ENCODE measurements at places on chromosomes 13 and 19. TPM values are rescaled to one million over a fixed set of nuclear protein-coding genes. Genes with fewer than 3 reads are reported as not detected.

- DNase-seq = no peak
These were observed 29.2 kb downstream of the ZNF844 start for GRCh38 chr19:12093777-12094176.

DNA sequence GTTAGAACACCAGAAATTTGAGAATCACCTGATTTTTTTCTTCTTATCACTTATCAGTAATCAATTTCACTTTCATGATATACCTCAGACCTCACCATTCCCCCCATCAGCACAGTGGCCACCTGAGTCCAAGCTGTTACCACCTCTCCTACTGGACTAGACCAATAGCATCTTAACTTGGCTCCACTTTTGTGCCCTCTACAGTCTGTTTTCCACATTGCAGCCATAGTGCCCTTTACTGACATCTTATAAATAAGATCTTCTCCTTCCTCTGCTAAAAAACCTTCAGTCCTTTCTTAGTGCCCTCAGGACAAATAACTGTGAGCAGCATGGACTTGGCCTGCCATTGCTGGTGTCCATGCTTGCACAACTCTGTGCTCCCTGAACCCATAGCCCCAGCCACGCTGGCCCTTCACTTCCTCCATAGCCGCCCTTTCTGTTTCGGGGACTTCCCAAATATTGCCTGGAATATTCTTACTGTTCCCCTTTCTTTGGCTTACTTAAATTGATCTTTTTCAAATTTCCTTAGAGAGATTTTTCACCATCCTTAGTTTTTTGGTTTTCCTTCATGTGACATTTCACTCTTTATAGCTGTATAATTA, 380.8 kb downstream of the LMO7 start:
- DNase-seq = peak; percentile 8

GRCh38 chr13:83531022-83531421, 351.3 kb downstream of the SLITRK1 start:
- DNase-seq = no peak

- DNase-seq = no peak
These were observed 64.2 kb downstream of the MCF2L start for GRCh38 chr13:113033054-113033850.

DNA sequence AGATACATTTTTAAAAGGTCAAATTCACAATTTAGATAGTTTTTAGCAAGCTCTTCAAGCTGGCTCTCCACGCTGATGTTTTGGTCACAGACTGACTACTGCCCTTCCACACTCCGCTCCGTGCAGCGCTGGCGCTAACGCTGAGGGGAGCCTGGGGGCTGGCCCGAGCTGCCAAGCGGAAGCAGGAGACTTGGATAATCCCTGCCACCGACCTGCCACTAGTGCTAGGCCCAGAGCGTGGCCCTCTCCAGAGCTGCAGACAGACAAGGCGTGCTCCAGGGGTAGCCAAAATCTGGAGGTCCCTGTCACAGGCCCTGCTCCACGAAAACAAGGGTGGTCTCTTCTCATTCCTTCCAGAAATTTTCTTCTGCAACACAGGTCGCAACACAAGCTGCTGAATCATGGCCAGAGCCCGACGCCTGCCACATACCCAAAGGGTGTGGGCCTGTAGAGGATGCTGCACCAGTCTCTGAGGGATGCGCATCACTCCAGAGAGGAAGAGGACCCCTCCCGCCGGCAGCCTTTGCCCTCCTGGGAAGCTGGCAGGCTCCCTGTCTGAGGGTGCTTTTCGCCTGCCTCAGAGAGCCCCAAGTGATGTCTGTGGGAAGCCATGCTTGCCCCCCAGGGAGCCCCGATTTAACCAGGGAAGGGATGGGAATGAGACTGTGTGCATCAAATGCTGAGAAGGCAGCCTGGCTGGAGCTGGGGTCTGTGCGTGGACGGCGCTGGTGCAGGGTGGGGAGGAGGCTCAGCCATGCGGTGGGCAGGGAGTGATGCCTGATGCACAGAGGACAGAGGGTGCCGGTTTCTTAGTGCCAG, 21.6 kb downstream of the CAPS start:
- no peak for DNase-seq

Gene CRLF1
- total RNA-seq = 1.1 TPM

Gene CYSLTR2
- total RNA-seq = 0.16 TPM

Gene SPRY2
- 21.1 TPM for total RNA-seq

Gene OR7A5
- not detected for total RNA-seq

Gene ZNF304
- total RNA-seq = 0.40 TPM

DNA sequence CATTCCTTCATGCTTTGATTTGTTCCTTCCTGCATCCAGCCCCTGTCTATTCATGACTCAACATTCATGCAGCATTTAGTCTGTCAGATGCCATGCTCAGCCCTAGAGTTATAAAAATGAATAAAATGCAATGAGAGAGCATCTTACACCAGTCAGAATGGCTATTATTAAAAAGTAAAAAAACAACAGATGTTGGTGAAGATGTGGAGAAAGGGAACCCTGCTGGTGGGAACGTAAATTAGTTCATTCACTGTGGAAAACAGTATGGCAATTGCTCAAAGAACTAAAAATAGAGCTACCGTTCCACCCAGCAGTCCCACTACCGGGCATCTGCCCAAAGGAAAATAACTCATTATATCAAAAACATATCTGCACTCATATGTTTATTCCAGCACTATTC, 70.0 kb upstream of the GTF3A start:
- DNase-seq = no peak

GRCh38 chr13:80199585-80200292, 141.2 kb downstream of the SPRY2 start:
- DNase-seq = no peak

- DNase-seq = no peak
These were observed at the start of gene S1PR5 for GRCh38 chr19:10517361-10517759. Gene S1PR5, minus strand, starts transcription at chr19:10517447. Its CDS starts 2,436 bp downstream, at chr19:10515011.

Gene LGALS7
- total RNA-seq = not detected

DNA sequence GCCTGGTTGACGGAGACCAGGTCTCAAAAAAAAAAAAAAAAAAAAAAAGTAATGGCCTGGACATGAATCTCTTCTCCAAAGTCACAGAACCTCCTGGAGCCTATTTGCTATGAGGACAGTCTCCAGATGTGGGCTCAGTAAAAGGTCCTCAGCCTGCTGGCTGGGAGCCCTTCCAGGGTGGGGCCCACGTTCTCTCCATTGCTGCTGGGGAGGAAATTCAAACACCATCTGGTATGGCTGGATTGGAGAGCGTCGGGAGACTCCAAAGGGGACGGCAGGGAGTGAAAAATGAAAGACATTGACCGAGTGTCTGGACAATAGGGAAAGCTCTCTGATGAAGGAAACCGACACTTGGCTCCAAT, 1.3 kb upstream of the PBX4 start:
- DNase-seq = no peak

GRCh38 chr19:3123956-3124355, 11.9 kb upstream of the GNA15 start:
- DNase-seq = no peak

- no peak for DNase-seq
These were observed 13.0 kb downstream of the CBARP start for GRCh38 chr19:1224847-1225246.

- DNase-seq = peak; percentile 50
These were observed 57.1 kb downstream of the ALOX5AP start for GRCh38 chr13:30792285-30793000.

Gene TNFRSF19
- 0.96 TPM for total RNA-seq

DNA sequence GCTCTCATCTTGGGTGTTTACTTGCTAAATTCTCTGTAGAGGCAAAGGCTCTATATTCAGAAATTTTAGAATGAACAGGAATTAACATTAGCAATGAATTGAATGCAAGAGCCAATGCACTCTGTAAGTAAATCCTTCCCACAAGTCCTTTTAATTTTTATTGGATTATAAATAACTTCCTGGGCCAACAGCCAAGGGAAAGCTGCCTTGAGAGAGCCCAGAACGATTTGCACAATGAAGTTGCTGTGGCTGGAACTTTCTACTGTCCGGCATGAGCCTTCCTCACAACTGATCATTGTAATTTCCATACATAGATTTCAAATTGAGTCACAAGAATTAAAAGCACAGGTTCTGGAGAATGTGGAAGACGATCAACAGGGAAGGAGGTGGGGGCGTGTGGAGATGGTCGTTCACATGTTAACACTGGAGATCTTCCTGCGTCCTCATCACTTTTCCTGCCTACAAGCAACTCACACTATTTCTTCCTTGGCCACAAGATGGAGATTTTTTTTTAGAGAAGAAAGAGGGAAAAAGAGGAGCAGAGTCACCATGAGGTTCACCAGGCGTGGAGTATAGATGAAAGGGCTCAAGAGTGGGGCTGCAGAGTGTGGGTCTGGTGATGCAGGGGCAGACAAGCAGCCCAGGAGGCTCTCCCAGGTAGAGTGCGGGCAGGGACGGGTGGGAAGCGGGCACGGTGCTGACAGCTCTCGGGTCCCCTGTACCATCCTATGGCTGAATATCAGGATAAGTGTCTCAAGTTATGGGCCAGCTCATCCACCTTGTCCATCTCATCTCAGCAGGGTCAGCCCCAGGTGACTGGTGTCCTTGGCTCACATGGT, 110.7 kb downstream of the SOX1 start:
- DNase-seq = no peak

Gene MCEMP1
- total RNA-seq = not detected

DNA sequence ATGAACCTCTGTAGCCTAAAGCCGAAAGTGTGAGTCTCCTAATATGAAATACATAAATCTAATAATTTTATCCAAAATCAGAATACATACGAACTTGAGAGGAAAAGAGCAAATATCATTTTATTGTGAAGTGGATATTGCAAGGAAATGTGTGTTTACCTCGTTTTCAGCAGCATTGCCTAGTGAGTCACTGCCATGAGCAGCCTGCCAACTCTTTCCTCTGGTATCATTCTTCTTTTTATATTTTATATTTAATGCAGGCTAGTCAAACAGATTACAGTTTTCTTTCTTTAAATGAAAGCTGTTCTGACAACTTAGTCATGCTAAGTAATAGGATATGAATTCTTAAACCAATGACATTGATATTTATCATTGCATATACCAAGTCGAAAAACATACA, 44.2 kb downstream of the EDNRB start:
- DNase-seq = no peak

Gene DACH1
- 3.5 TPM for total RNA-seq

GRCh38 chr13:77492982-77493381, 42.5 kb upstream of the SCEL start:
- DNase-seq = no peak

GRCh38 chr13:108963846-108964600, 334.6 kb downstream of the MYO16 start:
- no peak for DNase-seq

- peak; percentile 36 for DNase-seq
These were observed 18.2 kb upstream of the COMP start for GRCh38 chr19:18809149-18809868.

DNA sequence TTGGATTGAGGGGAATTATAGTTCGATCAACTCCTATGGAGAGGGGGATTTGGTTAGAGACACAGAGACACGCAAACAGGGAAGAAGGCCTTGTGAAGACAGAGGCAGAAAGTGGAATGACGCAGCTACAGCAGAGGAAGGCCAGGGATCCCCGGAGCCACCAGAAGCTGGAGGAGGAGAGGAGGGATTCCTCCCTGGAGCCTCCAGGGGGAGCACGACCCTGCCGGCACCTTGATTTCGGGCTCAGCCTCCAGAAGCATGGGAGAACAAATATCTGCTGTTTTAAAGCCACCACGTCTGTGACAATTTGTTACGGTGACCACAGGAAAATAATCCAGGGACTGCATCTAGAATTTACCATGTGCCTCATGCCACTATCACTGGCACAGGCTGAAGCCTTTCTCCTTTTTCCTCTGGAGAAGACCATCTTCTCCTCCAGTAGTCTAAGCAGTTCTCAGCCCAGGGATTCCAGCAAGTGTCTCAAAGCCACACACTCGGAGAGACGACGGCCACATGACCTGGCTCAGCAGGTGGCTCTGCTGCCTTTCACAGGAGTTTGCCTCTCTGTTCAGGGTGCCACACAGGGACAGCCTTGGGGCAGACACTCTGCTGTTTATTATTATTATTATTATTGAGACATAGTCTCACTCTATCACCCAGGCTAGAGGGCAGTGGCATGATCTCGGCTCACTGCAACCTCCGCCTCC, 39.9 kb upstream of the CCNE1 start:
- DNase-seq = peak; percentile 48

GRCh38 chr13:20475927-20476691, 49.5 kb downstream of the CRYL1 start:
- peak; percentile 59 for DNase-seq

DNA sequence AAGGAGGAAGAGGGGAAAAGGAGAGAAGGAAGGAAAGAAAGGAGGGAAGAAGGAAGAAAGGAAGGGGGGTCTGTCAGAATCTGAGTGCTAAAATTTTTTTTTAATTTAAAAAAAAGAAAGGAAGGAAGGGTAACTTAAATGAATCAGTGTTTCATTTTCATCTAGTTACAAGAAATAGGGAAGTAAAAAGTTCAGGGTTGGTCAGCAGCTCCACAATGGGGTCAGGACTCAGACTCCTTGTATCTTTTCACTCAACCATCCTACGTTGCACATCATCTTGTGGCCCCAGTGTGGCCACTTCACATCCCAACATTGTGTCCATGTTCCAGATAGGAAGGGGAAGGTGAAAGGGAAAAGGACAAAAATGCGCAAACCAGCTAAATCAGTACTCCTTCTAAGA, 14.3 kb upstream of the FNDC3A start:
- DNase-seq = no peak

Gene SERTAD3
- 26.2 TPM for total RNA-seq

GRCh38 chr13:31824705-31825517, 85.6 kb downstream of the RXFP2 start:
- no peak for DNase-seq

DNA sequence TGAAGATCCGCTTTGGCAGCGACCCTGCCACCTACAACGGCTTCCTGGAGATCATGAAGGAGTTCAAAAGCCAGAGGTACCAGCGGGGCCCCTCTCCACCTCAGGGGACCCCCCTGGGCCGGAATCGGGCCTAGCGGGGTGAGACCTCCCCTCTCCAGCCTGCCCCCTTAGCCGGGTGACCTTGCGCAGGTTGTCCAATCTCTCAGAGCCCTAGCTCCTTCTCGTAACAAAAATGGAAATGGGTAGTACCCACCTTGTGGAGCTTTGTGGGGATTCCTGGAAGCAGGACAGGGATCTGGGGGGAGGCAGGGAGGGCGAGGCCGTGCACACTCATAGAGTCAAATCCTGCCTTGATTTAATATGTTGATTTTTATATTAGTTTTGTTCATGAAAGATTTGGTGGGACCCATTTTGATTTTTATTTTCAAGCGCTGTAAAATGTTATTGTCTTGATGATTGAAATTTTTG, 658 bp downstream of the SIN3B start:
- no peak for DNase-seq

Gene CNN1
- 1,121 TPM for total RNA-seq

Gene C19orf44
- 6.7 TPM for total RNA-seq

GRCh38 chr19:50658441-50659317, 9.4 kb downstream of the C19orf81 start:
- peak; percentile 39 for DNase-seq

Gene C3
- total RNA-seq = 351 TPM

- DNase-seq = no peak
These were observed 20.1 kb upstream of the ARHGEF18 start for GRCh38 chr19:7328647-7329046.

All from transverse colon (tissue), 4 donors.